ENCODE measurements at places on chromosomes 4 and X.

DNA sequence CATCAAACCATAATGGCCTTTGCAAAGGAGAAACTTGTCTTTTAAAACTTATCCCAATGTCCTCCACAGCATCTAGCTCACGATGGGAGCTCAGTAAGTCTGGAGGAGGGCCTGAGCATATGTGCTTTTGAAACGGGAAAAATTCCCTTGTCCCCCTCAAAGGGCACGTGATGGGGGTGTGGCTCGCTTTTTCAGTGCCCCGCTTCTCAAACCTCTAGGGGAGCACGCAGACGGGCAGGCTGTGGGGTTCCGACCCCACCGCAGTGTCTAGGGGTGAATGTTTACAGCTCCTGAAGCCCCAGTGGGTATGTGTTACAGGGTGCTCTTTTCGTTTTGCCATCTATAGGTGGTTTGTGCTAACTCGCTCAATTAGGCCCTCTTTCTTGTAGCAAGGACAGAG is 31.2 kb downstream of the SLITRK2 start:
- no peak for DNase-seq

GRCh38 chr4:121185960-121186359 is 21.8 kb upstream of the TNIP3 start:
- peak; percentile 85 for DNase-seq

GRCh38 chr4:20592013-20592412 is 108.2 kb upstream of the PACRGL start:
- no peak for DNase-seq

DNA sequence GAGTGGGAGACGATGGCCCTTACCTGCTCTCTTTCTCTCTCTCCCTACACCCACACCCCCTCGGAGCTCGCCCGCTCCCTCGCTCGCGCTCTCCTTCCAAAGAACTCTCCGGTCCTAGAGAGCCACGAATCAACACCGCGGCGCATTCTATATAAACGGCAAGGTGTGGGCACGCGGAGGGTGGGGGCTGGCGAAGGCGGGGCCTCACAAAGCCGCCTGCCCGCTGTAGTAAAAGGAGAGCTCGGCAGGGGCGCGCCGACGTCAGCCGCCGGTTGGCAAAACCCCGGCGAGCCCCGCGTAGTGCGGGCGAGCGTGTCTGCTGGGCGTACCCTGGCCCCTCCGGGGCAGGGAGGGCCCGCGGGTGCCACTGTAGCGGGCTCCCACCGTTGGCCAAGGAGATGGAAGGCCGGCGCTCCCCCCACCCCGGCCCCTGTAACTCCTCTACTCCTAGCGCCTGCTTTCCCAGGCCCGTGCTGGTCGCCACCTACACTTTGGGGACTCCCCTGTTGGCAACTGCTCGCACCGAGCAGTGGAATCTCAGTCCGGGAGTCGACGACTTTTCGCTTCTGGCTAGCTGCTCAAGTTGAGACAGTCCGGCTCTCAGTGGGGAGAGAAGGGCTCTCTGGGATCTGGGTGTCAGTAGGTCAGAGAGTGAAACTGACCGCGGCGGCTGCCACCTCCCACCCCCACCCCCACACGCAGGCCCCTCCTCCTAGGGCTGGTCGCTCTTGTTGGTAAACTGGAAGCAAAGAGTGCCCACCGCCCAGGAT is 325.5 kb upstream of the F9 start:
- DNase-seq = no peak

- DNase-seq = peak; percentile 13
These were observed 73.1 kb downstream of the PACRGL start for GRCh38 chr4:20773144-20773997.

Measured in posterior cingulate gyrus (tissue), 11 donors.